ENCODE measurements at places on chromosomes 7 and 10.

DNA sequence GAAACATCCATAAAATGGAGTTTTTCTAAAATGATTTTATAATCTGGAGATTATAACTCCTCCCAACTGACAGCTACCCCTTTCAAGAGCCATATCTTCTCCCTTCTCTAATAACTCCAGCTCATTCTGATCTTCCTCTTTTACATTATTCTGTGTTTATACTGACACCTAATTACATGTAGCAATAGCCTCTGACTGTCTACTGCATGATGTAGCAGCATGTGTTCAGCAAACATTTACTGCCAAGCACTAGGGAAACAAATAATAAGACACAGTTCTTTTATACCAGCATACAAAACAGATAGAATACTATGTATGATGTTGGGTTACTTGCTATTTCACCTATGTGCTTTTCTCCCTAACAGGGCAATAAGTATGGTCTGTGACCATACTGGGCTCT, 20.7 kb downstream of the RBM28 start:
- DNase-seq, result no peak

DNA sequence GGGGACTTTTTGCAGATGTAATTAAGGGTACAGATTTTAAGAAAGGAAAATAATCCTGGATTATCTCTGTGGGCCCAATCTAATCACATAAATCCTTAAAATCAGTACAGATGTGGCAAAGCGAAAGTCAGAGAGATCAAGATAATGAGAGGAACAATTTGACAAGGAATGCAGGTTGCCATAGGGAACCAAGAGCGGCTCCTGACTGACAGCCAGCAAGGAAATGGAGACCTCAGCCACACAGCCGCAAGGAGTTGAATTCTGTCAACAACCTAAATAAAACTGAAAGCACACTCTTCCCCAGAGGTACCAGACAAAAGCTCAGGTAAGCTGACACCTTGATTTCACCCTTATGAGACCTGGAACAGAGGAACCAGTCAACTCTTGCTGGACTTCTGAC, 3.4 kb upstream of the PNPLA8 start:
- DNase-seq, result no peak

DNA sequence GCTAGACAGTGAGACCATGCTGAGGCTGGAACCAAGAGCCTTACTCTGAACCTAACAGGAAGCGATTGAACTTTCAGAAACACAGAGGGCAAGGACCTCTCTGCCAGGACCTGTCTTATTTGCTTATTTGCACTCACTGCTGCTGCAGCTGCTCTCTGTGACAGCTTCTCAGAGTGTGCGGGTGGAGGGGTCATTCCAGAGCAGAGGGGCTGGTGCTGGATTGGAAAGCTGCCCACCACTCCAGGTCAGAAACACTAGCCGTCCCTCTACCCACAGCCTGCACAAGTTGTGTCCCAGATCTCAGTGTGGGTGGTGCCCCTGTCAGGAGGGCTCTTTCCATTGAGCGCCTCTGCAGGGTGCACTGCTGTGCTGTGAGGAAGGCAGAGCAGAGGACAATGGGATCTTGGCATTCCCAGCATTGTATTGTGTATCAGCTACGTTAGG, 126.2 kb downstream of the CCNY start:
- DNase-seq, result no peak

DNA sequence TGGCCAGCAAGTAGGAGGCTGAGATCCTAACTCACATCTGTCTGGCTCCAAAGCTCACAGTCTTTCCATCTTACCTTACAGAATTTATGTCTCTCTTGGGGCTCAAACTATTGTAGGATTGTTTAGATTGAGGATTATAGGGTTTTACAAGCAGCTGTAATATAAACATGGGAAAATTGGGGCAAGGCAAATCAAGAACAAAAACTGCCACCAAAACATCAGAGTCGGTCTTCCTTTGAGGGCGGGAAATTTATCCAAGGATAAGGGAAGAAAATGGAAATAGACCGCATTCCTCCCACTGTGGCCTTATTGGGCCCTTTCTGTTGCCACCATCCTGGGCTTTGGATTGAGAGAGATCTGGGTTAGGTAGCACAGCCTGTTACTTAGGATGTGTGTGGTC, 22.5 kb downstream of the RBM20 start:
- no peak for DNase-seq

DNA sequence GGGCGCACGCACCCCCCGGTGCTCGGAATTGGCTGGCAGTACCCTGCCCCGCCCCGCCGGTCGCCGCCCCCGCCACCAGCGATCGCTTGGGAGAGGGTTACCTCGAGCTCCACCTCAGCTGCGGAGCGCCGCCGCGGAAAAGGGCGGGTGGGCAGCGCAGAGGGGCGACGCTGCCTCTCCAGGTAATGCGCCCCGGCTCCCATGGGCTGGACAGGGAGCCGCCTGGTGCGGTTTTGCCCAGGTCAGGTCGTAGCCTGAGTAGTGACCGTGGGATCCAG, 1.3 kb downstream of the PFKFB3 start:
- DNase-seq, result no peak

- DNase-seq, result no peak
These were observed 41.1 kb upstream of the INPP5A start for GRCh38 chr10:132496360-132497062.

All from NCI-H526 (cell line).